Fibroblast of lung (primary cell): ENCODE measurements at places on chromosomes 11 and 22.

DNA sequence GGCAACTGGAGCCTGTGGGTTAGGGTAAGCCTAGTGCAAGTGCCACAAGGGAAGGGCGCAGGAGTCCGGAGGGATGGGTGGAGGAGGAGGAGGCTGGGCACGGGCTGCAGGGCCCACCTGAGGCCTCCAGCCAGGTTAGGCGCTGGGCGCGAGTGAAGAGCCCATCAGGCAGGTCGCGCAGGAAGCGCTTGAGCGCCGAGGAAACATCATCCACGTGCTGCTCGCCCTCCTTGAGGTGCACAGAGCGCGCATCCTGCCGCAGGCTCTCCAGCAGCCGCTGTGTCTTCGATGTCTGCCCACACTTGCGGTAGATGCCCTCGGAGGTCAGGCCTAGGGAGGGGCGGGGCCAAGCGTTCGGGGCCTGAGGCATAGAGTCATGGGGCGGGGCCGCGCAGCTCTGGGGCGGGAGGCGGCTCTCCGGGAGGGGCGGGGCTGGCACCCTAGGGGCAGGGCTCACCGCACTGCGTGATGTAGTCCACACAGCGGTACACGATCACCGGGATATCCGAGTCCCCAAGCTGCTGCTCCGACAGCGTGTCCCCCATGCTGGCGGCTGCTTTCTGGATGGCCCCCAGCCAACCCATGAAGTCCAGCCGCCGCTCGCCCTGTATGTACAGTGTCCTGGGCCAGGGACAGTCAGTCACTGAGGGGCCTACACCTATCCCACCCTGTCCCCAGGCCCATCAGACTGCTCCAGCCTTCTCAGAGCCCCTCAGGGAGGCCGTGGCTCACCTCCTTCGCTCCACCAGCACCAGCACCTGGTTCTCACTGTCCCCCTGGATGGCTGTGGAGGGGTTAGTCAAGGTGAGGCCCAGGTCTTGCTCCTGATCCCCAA, 22.9 kb upstream of the PDE2A start:
- DNase-seq, result peak; percentile 24

DNA sequence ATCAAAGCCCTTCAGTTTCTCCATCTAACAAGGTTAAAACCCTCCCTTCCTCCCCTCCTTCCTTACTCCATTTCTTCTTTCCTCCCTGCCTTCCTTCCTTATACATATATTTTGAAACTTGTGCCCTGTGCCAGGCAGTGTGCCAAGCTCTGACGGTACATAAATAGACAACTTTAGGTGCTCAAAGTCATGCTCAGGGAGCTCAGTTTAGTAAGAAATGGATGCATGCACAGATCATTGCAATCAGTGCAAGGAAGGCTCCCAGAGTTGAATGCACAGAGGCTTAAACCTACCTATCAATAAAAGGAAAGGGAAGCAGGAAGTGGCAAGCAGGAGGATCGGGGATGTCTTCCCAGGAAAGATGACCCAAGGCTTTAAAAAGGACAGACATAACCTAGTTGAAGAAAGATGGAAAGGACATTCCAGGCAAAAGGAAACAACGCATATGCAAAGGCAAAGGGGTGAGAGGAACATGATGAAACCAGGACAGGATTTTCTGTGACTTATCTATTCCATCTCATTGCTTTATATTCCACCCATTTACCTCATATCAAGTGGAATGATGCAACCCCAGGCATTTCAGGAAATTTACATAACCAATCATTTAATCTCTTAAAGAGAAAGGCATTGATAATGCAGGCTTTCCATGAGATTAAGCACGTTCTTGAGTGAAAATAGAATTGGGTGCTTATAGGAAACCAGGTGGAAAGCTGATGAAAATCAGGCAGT, 13.2 kb downstream of the FZD4 start:
- no peak for DNase-seq

DNA sequence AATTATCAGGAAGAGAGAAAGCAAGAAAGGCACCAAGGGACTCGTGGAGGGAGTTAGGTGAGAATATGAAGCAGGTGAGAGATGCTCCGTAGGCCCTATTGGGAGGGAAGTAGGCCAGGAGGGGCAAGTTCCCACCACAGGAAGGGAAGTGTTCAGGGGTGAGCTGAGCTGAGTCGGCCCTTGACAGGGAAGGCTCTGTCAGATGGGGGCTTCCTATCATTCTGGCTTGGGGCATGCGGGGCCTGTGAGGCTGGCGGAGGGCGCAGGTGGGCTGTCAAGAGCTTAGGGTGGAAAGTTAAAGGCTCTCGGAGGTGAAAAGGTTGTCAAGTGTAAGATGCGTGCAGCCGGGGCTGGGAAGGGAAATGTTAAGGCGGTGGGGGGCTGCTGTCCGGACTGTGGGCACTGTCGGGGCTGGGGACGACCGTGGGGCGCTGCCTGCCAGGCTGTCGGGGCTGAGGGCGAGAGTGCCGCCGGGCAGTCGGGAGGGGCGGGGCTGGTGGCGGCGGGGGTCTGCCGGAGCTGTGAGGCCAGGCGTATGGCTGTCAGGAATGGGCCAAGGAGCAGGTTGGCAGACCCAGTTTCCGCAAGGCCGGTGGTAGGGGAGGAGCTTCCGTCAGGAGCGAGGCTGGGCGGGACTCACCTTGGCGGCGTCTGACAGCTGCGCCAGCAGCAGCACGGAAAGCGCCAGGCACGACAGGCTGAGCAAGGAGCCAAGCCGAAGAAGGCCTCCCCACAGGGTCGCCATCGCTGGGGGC, 496 bp downstream of the TMEM9B start:
- DNase-seq, result peak; percentile 65

DNA sequence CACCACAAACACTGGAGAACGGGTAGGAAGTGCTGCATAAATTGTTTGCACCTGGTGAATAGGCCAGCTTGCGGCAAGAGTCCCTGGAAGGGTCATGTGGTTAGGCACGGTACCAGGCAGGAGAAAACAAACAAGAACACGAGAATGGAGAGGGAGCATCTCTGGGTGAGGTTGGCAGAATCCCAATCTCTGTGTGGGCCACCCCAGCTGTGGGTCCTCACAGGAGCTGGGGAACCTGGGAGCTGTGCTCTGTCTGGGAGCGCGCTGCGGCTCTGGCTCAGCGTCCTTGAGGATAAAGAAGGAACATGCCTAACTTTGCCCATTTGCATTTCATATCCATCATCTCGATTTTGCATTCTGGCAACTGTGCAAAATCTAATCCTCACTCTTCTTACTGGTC, 46.1 kb upstream of the JAM3 start:
- DNase-seq, result no peak

- no peak for DNase-seq
Measured at GRCh38 chr22:26737262-26737661, 79.9 kb downstream of the MIAT start.

DNA sequence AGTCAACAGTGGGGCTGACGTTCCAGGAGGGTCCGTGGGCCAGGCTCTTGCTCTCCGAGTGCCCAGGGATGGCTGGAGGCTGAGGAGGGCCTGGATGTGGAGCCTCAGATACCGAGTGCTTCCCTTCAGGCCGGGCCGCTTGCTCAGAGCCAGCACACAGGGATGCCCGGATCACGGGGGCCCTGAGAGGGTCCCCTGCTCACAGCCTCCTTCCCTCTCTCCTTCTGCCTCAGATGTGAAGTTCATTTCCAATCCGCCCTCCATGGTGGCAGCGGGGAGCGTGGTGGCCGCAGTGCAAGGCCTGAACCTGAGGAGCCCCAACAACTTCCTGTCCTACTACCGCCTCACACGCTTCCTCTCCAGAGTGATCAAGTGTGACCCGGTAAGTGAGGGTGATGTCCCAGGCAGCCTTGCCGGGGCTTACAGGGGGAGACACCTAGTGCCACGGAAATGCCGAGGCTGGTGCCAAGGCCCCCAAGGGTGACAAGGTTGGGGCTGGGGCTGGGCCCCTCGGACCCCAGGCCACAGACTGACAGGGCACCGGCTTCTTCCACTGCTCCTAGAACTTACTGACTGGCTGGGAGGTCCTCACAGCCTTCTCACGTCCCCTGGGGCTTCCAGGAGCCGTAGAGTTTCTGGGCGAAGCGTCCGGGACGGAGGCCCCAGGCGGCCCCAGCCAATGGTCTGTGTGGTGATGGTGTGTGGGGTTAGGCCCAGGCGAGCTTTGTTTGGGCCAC, 7.0 kb downstream of the CCND1 start:
- no peak for DNase-seq

GRCh38 chr11:117457835-117458234, 130.2 kb downstream of the CEP164 start:
- no peak for DNase-seq

DNA sequence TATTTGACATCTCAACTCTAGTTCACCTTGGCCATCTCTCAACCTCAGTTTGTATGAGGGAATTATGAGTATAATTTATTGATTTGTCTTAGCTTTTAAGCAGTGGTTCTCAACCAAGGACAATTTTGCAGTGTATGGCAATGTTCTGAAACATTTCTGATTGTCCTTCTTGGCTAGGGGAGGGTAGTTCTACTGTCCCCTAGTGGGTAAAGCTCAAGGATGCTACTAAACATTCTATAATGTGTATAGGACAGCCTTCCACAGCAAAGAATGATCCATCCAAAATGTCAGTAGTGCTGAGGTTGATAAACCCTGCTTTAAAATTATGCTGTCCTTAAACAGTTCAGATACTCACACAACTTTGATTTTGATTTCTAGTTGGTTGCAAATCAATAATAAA, 78.1 kb upstream of the ALKBH3 start:
- DNase-seq, result peak; percentile 30

- peak; percentile 36 for DNase-seq
Measured at GRCh38 chr11:122632181-122632824, 23.2 kb upstream of the UBASH3B start.

DNA sequence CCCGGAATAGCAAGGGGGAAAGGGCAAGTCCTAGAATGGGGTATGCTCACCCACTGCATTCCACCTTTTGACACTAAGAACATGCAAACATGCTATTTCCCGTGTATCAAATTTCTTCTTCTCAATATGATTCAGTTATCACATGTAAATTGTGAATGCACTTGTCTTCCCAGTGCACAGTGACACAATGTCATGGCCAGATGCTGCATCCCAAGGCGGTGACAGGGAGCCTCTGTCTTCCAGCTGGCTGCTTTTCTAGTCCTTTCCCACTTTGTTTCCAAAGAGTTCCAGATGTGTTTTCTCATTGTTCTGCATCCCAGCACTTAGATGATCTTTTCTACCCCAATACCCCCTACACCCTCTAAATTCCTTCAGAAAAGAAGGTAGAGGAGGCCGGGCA, 12.4 kb downstream of the SLC25A18 start:
- no peak for DNase-seq

DNA sequence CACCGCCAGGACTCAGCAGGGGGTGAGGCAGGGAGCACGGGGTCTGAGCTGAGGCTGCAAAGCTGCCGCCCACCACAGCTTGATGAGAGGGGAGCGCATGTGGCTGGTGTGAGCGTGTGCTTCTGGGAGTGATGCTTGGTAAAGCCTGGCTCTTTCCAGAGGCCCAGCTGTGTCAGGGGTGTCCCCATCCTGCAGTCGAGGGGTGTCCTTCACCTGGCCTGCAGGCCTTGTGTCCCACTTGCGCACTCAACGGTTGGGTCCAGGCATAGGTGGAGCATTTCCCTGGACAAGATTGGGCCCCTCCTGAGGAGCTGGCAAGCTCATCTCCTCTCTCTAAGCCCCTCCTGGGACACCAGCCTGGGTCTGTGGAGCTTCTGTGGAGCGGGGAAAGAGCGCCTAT, 273.9 kb downstream of the TBC1D22A start:
- no peak for DNase-seq

GRCh38 chr11:17351510-17352176, at the start of gene NCR3LG1:
NCR3LG1 (plus strand) TSS chr11:17351800; CDS start chr11:17351970, 170 bp downstream.
- peak; percentile 78 for DNase-seq

GRCh38 chr11:80958361-80958760, 1517.5 kb upstream of the TENM4 start:
- peak; percentile 97 for DNase-seq

GRCh38 chr11:42779555-42779954, 532.2 kb upstream of the API5 start:
- DNase-seq, result no peak

DNA sequence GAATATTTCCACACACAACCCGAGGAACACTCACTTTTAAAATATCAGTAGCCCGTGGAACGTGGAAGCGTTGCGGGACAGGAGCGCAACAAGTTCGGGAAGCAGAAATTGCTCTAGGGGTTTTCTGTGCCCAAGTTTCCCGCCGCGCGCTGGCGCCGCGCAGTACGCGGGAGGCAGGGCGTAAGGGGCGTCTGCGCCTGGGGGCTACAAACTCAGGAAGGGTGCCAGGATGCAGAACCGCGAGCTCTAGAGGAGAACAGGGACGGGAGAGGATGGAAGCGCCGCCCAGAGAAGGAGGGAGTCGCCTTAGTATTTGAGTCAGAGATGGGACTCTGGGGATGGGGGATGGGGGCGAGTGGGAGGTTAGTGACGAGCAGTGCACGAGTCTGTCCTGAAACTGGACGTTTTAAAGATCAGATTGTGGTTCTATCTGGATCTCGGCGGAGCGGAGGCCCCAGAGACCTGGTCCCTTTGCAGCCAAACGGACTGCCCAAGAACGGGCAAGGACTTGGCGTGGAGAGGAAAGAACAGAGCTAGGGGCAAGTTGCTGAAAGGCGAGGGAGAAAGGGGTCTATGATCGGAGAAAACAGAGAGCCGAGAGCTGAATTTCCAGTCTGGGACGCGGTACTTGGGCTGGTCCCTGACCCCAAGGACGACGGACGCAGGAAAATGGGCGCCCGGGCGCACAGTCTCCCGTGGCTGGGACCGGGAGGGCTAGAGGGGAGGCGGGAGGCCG, 4.7 kb downstream of the BSX start:
- DNase-seq, result no peak

DNA sequence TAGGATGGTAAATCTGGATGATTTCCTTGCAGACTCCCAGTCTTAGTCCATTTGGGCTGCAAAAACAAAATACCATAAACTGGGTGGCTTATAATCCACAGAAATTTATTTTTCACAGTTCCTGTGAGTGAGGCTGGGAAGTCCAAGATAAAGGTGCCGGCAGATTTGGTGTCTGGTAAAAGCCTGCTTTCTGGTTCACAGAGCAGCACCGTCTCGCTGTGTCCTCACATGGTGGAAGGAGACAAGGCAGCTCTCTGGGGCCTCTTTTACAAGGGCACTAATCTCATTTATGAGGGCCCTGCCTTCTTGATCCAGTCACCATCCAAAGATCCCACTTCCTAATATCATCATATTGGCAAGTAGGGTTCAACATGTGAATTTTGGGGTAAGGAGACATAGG, 8.9 kb downstream of the USP47 start:
- no peak for DNase-seq
